ENCODE measurements at places on chromosomes 7 and 10.

- DNase-seq: no peak
These were observed 443.0 kb upstream of the MKI67 start for GRCh38 chr10:128568990-128569945.

DNA sequence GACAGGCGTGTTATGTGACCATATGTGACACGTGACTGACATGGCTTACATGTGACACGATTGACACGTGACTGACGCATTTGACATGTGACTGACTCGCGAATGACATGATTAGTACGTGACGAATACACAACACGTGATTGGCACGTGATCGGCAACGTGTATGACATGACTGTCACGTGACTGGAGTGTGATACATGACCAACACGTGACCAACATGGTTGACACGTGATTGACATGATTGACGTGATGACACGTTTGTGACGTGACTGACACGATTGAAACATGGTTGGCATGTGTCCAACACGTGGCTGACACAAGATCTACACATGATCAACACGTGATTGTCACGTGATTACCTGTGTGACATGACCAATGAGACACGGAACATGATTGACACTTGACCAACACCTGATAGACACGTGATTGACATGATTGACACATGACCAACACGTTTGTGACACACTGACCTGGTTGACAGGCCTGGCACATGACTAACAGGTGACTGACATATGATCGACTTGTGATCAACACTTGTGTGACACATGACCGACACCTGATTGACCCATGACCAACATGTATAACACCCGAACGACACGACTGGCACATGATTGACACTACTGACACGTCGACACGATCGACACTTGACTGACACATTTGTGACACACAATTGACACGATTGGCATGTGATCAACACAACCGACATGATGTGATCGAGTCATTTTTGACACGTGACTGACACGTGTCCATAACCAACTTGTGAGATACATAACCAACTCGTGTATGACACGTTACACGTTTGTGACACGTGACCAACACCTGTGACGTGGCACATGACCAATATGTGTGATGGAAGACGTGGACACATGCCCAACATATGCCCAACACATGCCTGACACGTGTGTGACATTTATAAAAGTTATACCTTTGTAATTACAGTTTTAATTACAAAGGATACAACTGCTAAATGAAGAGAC, 21.1 kb downstream of the CRPPA start:
- DNase-seq: no peak

- no peak for DNase-seq
These were observed 28.3 kb downstream of the NRP1 start for GRCh38 chr10:33306126-33306525.

DNA sequence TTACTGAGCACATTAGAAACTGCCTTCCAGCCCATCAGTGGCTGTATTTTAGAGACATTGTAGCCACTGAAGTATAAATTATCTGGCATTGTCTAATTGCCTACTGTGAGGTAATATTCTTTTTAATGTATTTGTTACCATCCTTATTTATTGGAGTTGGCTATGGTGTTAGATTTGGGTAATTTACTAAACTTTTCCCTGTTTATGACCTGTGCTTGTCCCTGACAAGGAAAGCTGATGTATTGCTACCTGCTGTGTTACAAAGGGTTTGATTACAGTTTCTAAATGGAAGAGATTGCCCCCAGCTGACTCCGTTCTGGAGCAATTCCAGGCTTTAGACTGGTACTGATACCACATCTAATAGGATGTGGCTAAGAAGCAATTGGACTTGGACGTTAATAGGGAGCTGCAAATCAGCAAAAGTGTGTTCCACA, 12.3 kb upstream of the ASCC1 start:
- no peak for DNase-seq

GRCh38 chr7:106869954-106870353, 4.9 kb downstream of the PIK3CG start:
- DNase-seq: no peak

DNA sequence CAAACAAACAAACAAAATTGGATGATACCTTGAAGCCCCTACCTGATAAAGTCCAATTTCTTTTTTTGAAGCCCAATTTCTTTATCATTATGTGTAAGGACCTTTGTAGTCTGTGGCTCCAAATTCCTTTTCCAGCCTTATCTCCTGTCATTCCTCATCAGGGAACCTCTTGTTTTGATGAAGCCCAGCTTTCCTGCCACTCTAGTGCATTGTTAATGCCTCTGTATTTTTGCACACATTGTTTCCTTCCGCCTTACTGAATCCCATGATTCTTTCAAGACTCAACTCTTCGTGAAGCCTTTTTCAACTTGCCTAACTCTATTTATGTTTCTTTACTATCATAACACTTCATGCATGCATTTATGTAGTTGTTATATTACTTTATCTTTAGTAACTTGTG, 3.3 kb downstream of the FBH1 start:
- no peak for DNase-seq

DNA sequence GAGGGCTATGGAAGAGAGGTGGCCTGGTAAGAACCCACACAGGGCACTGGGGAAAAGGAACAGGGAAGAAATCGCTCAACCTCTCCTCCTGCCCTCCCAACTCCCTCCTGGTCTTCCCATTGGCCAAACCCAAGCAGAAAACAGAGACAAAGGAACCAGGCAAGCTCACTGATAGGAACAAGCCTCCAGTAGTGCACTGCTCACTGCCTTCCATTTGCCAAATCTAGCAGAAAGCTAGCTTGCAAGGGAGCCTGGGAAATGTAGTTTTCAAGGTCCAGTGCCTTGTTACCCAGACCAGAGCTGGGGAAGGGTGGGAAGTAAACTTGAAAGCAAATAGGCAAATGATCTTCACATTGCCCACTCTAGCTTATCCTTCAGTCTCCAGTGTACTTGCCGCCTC, 556.1 kb upstream of the AUTS2 start:
- DNase-seq: no peak

DNA sequence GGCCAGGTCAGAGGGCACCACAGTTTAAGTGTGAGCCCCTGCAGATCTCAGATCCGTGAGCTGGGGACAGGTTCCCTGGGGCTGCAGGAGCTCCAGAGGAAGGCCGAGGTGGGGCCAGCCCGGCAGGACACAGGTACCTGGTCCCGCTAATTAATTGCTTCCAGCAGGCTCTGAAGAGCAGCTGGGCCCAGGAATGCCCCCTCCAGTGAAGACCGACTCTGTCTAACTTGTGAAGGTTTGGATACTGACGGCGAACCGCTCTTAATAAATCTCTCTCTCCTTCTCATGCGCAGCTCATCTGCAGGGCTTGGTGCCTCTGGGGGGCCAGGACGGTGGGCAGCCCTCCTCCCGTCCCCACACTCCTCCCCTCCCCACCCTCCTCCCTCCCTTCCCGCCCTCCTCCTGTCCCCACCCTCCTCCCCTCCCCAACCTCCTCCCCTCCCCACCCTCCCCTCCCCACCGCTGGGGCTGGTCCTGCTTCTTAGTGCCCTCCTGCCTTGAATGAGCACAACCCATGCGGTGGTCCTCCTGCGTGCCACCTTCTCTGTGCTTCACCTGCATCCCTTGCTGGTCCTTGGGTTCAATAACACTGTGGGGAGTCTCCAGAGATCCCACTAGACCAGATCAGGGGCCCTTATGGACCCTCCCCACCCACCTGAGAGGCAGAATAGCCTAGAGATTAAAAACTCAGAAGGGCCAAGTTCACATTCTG, 38.3 kb downstream of the PDGFA start:
- DNase-seq: no peak

GRCh38 chr7:79420464-79420863, 33.0 kb downstream of the MAGI2 start:
- no peak for DNase-seq

- DNase-seq: no peak
These were observed 7.3 kb downstream of the TWIST1 start for GRCh38 chr7:19110026-19110730.

DNA sequence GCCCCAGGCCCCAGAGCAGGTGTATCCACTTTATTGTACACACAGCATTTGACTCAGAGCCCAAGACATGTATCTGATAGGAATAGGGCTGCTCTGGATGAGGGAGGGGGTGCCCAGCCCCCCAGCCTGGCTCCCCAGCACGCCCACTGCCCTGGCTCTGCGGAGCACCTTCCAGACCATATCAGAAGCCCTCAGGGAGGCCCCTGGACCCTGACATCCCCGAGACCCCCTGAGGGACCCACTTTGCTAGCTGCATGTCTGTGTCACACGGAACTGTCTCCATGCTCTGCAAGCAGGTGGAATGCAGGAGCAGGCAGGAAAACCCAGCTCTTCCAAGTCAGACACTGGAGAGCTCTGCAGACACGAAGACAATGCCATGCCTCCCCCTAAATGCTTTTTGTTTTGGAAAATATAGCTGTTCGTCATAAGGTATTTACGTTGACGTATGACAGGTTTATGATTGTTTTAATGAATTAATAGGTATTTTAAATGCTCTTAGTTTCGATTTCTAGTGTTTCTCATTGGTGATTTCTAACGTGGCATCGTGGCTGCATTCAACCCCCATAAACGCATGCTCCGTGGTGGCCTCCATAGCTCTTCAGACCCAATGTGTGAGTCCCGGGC, 92.8 kb upstream of the INSIG1 start:
- DNase-seq: no peak

DNA sequence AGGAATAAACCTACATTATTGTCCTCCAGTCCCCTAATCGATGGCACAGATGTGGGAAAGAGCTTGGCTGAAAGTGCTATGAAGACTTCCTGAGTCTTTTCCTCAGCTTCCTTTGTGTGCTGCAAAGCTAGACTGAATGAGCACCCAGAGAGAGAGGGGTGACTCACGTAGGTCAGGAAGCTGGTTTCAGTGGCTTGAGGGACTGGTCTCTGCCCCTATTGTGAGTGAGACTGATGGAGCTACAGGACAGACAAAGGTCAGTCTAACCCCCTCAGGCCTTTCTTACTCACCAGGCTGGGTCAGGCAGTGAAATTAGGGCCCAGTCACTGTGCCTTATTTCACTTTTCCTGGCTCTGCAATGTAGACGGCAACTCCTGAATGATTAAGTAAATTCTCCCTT, 171.1 kb upstream of the GRB10 start:
- DNase-seq: no peak

DNA sequence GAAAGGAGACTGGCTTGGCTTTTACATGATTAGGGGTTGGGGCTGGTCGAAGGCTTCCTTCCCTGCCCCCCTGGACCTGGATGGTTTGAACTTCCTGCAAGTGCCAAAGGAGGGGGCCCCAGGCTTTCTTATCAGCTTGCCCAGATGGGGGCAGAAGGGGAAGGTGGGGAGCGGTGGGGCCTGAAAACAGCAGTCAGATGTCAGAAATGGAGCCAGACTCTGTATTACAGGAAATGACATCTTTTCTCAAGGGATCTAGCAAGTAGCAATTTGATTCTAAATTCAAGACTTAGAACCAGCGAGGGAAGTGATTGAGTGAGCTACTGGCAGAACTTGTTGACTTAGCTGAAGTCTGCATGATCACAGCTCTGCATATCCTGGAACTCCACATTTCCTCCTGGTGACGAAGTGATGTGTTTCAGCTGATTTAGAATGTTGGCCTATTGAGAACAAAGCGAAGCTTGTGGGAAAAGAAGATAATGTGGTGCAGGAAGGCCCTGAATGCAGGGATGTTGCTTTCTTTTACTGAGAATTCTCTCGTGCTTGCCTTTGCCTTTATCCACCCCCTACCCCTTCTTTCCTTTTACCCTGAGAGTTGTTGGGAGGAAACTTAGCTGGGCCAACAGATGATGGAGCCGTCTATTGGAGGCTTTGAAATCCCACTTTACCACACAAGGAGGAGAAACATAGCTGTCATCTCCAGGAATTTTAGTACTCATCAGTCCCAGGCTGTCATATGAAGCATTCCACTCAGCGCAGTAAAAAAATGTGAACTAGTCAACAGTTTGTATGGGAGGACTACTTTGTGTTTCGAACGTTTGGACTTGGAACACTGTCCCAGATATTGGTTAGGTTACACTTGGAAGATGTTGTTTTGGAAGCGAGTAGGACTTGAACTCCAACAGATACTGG, 43.2 kb downstream of the CCNY start:
- no peak for DNase-seq

- no peak for DNase-seq
These were observed 6.4 kb upstream of the KAZALD1 start for GRCh38 chr10:101055411-101055810.

- no peak for DNase-seq
These were observed 1131.8 kb upstream of the GHITM start for GRCh38 chr10:83007510-83007909.

DNA sequence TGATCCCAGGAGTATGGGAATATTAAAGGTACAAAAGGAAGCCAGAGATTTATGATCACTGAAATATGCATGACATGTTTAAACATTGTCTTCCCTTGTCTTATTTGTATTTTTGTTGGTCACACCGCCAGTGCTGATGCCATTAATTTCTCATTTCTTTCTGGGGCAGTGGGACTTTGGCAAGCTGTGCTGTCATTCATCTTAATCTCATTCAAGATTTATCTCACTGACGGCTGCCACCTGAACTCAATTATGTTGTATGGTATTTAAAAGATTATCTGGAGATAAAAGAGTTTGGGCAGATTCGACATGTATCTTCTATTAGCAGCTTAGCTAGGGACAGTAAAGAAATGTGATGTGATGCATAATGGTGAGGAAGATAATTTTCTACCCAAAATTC, 284.9 kb upstream of the PLXDC2 start:
- DNase-seq: no peak

- DNase-seq: no peak
These were observed 29.1 kb downstream of the SPOCK2 start for GRCh38 chr10:72058989-72059842.
